Stimulated activated CD4-positive, alpha-beta T cell treated with anti-CD3 and anti-CD28 coated beads, Interleukin-15, amount 100 ng/mL, for 1 hour (primary cell): ENCODE measurements at places on chromosomes 1 and 21.

- no peak for DNase-seq
Measured at GRCh38 chr21:23585419-23585818, 2021.9 kb downstream of the MRPL39 start.

DNA sequence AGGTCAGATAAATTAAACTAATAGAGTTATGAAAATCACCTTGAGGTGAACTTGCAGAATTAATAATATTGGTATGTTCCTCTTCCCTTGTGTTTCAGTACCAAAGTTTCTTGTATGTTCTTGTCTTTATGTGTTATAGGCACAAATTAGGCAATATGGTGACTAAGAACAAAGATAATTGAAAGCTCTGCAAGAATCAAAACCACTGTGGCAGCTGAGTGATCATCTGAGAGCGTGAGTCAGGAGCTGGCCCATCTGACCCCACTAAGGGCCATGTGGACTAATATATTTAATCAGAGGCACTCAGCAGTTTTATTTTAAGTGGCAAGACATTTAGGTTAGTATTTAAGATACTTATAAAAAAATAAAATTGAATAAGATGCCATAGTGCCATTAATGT, 12.8 kb upstream of the CASQ2 start:
- DNase-seq, result no peak

DNA sequence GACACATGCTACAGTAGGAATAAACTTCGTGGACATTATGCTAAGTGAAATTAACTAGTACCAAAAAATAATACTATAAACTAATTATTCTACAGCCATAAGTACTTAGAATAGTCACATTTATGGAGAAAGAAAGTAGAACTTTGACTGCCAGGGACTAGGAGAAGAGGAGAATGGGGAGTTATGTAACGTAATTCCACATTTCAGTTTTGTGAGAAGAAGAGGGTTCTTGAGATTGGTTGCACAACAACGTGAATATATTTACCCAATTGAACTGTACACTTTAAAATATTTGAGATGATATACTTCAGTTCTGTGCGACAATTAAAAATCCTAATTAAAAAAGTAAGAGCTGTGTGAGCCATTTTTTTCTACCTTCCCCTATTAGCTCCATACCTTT, 1412.9 kb downstream of the PLA2G4A start:
- no peak for DNase-seq

DNA sequence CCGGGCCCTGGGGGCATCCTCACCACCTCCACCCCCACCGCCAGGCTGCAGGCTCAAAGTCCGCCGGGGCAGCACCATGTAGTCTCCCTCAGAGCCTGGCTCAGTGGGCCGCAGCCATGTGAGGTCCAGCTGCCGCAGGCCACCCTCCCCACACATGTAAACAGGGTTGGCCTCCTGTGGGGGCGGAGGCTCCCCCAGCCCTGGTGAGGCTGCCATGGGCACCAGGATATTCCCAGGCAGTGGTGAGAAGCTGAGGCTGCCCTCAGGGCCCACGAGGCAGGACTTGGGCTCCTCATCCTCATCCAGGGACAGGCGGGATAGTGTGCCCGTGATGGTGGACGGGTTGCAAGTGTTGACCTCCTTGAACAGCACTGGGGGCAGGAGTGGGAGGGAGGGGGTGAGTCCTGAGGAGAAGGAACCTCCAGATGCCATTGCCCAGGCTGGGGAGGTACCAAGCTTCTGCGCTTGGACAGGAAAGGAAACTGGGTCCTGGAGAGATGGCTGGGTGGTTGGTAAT, 27.3 kb upstream of the COL16A1 start:
- DNase-seq, result no peak

DNA sequence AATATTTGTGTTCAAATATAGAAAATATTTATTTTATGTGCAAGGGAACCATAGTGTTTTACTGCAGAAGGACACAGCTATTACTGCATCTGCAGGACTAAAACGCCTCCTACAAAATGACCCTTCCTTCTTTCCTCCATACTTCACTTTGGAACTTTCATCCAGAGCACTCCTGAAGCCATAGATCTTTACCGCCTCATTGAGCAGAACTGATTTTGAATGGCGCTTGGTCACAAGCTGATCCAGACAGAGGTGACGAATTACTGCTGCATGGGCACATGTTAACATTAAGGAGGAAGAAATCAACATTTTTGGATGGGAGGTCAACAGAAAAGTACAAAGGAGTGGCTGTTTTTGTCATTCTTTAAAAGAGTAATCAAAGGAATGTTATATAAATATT, 931.6 kb downstream of the NCAM2 start:
- no peak for DNase-seq

DNA sequence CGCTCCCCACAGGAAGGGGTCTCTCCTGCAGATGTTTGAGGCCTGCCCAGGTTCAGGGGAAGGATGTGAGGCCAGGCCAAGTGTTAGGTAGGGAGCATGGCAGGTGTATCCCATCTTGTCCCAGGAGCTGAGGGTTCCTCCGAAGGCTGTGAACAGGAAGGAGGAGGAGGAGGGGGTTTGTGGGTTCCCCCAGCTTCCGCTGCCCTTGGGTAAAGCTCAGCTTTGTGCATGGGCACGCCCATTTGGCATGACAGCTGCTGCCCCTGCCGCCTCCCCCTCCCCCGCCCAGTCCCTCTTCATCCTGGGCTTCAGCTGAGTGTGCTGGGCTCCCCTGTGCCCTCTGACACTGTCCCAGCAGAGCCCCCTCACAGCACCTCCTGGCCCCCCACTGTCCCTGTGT, 25.5 kb downstream of the TNFRSF8 start:
- DNase-seq, result no peak

GRCh38 chr1:172882791-172883386, 167.9 kb downstream of the TNFSF18 start:
- DNase-seq, result no peak

DNA sequence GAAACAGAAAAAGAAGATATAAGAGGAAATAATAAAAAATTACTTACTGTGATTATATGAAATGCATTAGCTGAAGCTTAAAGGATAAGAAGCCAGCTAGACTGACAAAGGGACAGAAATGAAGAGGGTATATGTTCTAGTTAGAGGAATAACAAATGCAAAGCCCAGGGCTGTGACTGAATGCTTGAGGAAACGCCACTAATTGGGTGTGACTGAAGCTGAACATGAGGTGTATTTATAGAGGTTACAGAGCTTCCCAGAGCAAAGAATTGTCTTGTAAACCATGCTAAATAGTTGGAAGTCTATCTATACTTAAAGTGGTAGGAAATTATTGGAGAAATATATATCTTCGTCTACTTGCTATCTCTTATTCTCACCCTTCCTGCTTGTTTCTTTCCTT, 77.7 kb upstream of the PLPPR5 start:
- no peak for DNase-seq

GRCh38 chr1:221084681-221085080, 205.4 kb downstream of the HLX start:
- no peak for DNase-seq

DNA sequence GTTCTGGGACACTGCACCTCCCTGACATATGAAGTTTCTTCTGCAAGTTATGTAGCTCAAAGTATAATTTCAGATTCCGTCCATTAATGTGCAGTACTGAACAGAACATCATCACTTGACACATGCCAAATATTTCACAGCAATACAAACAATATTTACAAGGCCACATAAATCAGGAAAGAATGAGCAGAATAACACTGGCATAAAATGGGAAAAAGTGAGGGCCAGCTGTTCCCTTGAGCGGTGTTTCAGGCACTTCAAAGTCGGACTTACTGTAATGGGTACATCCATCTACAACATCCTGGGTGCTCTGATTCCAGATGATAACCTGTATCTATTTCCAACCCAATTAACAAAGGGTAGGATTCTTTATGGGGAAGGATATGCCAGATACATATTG, 217.4 kb downstream of the APP start:
- DNase-seq, result no peak

GRCh38 chr1:196774175-196774574, 465 bp upstream of the CFHR3 start:
- no peak for DNase-seq

- DNase-seq, result no peak
Measured at GRCh38 chr1:178442925-178443324, 53.8 kb downstream of the CLEC20A start.

- no peak for DNase-seq
Measured at GRCh38 chr1:117795190-117795589, 134.2 kb downstream of the GDAP2 start.

DNA sequence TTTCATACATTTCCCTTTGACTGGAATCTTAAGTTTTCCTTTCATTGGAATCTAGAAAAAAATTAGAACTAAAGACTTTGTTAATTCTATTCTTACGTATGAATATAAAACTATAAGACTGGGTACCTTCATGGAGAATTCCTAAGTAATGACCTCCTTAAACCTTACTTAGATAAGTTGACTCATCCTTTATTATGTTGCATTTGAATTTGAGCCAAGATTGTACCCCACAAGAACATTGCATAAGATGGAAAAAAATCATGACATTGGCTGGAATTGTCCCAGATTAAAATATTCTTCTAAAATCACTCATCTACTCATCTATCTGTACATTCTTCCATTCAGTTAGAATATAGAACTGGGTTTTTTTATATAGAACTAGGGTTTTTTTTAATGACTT, 137.4 kb downstream of the C1orf21 start:
- no peak for DNase-seq

DNA sequence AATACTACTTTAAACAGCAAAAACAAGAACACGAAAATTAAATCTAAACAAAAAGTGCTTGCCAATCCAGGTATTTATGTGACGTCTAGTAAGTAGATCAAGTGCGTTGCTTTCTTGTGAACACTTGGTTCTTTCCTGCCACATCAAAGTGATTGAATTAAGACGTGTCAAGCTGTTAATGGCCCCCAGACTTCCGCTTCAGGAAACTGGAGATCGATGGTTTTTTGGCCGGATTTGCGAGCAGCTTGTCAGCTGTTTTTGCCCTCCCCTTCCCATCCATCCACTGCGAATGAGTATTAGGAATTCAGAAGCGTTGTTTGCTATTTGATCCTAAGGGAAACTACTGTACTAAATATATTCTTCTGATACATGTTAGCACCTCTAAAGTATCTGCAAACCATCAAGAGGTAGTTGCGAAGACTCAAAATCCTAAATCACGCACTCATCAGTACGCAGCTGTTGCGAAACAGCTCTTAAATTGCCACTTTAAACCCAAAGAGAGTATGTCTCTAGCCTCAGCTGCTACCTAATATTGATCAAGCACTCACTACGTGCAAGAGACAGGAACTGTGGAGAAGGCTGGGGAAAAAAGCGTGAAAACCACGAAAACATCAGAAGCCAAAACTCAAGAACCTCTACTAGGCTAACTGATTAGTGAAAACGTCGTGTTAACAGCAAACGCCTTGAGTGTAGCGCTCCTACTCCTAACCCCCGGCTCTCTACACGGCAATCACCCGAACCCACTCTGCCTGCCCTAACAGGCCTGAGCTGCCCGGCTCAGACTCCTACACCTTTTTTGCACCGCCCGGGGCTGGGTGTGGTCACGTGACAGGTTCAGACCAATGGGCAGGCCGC, 473 bp upstream of the BRDT start:
- no peak for DNase-seq

DNA sequence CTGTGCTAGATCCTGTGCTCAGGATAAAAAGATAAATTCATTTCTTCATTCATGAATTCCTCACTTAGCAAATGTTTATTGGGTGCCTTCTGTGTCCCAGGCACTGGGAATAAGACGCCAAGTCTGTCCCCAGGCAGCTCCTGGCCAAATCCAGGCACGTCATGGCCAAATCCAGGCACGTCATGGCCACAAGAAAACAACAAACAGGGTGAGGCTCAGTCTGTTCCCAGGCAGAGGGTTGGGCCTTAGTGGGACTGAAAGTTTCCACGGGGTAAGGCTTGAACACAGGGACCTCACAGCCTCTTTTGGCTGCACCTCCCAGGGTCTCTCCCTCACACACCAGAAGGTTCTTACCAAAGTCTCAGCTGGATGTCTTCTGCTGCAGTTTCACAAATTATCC, 95.7 kb downstream of the PAX7 start:
- no peak for DNase-seq

- no peak for DNase-seq
Measured at GRCh38 chr1:17611991-17612390, 72.5 kb downstream of the ARHGEF10L start.
